ENCODE measurements at places on chromosomes 2 and 18. TPM values are rescaled to one million over a fixed set of nuclear protein-coding genes. Genes with fewer than 3 reads are reported as not detected.

- DNase-seq: no peak
Measured at GRCh38 chr2:84938194-84938879, 32.6 kb upstream of the KCMF1 start.

DPP10 gene
- 1.0 TPM for total RNA-seq

FAM237A gene
- not detected for total RNA-seq

DHRS9 gene
- total RNA-seq: 7.6 TPM

FOXI3 gene
- not detected for total RNA-seq

UGT1A10 gene
- not detected for total RNA-seq

Measured in upper lobe of right lung (tissue), 1 donor.